ENCODE measurements at places on chromosomes 7 and 10. TPM values are rescaled to one million over a fixed set of nuclear protein-coding genes. Genes with fewer than 3 reads are reported as not detected.

GRCh38 chr7:157320608-157320980 is 16.2 kb upstream of the DNAJB6 start:
- H3K27me3 ChIP-seq = no peaks in the 10 kb centered on the region
- no peaks in the 10 kb centered on the region for H3K36me3 ChIP-seq
- H3K4me1 ChIP-seq = peaks cover 38% of the 10 kb centered on the region
- peak overlapping the region; percentile 96 for H3K27ac ChIP-seq

- DNase-seq = no peak
- peaks cover under 1% of the 10 kb centered on the region for H3K4me1 ChIP-seq
- no peaks in the 10 kb centered on the region for H3K36me3 ChIP-seq
Measured at GRCh38 chr10:102863660-102864059, 5.6 kb upstream of the AS3MT start.

DNA sequence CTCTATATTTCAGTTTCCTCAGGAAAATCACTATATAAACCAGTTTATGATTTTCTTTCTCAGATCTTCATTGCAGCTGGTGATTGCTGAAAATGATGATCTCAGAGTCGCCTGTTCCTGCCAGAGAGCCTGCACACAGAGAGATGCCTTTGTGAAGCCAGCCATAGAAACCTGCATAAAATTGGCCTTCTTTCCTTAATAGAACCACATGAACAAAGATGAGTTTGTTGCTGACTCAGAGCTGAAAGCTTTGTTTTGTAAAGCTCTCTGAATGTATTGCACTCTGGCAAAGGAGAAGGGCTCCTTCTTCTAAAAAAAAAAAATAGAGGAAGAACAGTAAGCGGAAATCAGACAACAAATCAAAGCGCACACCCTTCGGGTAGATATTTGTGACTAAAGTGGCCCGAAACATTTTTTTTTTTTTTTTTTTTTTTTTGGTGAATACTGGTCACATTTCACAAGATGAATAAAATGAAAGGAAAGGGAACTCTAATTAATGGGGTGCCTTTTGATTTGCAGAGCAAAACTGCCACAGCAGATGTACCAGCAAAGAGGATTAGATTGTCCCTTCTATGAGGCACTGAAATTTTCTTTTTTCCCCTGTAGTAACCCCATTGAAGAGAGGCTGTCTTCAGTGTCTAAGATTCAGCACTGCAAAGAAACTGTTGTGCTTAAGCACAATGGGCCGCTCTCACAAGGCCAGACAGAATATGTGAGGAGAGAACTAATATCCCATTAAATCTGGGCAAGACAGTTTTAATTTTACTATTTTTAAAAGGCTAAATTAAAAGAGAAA is 75.1 kb upstream of the PTPRZ1 start:
- H3K4me1 ChIP-seq = peaks cover 52% of the 10 kb centered on the region
- H3K27ac ChIP-seq = peak overlapping the region; percentile 89
- no peaks in the 10 kb centered on the region for H3K27me3 ChIP-seq
- H3K4me3 ChIP-seq = no peak overlapping the region
- H3K36me3 ChIP-seq = peaks cover 10% of the 10 kb centered on the region
- DNase-seq = no peak

GRCh38 chr10:102602272-102603045 is 41.8 kb upstream of the TRIM8 start:
- H3K4me1 ChIP-seq = no peaks in the 10 kb centered on the region
- no peak overlapping the region for H3K27ac ChIP-seq

DNA sequence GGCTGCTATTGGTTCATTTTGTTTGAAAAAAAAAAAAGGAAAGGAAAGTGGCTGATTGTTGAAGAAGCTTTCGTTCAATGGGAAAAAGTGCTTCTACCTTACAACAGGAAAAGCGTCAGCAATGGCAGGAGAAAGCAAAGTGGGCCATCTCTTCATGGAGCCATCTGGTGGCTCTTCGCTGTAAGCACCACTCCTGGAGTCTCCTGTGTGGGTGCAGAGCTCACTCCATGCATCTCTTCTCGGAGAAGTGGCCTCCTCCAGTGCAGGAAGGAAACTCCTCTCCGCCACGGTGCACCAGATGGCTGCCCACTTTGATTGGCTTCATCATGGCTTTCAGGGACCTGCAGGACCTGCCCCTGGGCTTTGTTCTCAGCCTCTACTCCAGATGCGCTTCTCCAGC is 250.9 kb downstream of the PTEN start:
- peaks cover 15% of the 10 kb centered on the region for H3K4me1 ChIP-seq
- no peak overlapping the region for H3K4me3 ChIP-seq
- no peaks in the 10 kb centered on the region for H3K36me3 ChIP-seq
- H3K27me3 ChIP-seq = no peaks in the 10 kb centered on the region
- DNase-seq = peak; percentile 41
- H3K27ac ChIP-seq = no peak overlapping the region

DNA sequence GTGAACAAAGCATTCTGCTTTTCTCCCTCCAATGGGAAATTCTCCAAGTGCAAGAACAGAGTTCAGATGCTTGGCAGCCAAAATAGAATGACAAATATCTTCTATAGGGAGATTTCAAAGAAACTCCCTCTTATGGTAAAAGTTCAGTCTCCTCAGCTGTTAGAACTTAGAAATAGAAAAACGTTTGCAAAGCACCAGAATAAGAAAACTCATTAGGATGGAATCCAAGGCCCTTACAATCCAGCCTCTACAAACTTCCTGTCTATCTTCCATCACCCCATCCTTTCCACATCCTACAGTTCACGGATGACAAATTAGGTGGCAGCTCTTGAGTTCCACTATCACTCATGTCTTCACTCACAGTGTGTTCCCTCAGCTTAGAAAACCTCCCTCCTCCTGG is 25.7 kb downstream of the FAM13C start:
- no peak overlapping the region for H3K4me3 ChIP-seq
- peaks cover 7% of the 10 kb centered on the region for H3K4me1 ChIP-seq
- peaks cover 7% of the 10 kb centered on the region for H3K36me3 ChIP-seq

- H3K27ac ChIP-seq = no peak overlapping the region
- no peak for DNase-seq
- no peaks in the 10 kb centered on the region for H3K27me3 ChIP-seq
- no peak overlapping the region for H3K4me3 ChIP-seq
Measured at GRCh38 chr10:47406870-47407691, 23.0 kb upstream of the ZNF488 start.

DNA sequence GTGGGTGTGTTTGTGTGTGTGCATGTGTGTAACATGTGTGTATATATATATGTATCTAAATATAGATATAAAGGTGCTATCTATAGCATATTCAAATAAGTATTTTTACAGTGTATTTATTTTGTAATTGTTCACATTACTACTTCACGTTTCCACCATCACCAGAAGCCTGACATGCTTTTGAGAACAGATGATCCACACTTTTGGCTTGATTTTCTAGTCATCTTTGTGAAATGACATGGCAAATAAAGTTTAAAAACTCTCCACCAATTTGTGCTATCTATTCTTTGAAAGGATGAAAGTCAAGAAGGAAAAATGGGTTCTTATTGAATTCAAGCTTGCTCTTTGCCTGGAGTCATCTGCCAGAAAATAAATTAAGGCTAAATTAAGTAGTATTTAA is 294.0 kb upstream of the AKR1E2 start:
- H3K4me3 ChIP-seq = no peak overlapping the region
- H3K4me1 ChIP-seq = no peaks in the 10 kb centered on the region
- no peaks in the 10 kb centered on the region for H3K36me3 ChIP-seq
- no peaks in the 10 kb centered on the region for H3K27me3 ChIP-seq
- H3K27ac ChIP-seq = no peak overlapping the region
- DNase-seq = no peak

DNA sequence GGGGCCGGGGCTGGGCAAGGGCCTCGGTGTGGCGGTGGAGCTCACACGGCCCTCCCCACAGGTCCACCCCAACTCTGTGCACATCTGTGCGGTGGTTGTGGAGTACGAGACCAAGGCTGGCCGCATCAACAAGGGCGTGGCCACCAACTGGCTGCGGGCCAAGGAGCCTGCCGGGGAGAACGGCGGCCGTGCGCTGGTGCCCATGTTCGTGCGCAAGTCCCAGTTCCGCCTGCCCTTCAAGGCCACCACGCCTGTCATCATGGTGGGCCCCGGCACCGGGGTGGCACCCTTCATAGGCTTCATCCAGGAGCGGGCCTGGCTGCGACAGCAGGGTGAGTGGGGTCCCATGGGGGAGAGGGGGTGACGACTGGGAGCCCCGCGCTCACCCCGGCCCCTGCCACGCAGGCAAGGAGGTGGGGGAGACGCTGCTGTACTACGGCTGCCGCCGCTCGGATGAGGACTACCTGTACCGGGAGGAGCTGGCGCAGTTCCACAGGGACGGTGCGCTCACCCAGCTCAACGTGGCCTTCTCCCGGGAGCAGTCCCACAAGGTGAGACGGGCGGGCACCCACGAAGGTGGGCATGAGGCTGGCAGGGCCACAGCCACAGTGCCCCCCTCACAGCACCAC is 8.8 kb downstream of the TMEM120A start:
- no peak for DNase-seq
- H3K4me3 ChIP-seq = no peak overlapping the region
- peaks cover 9% of the 10 kb centered on the region for H3K36me3 ChIP-seq
- no peaks in the 10 kb centered on the region for H3K27me3 ChIP-seq
- peaks cover 10% of the 10 kb centered on the region for H3K4me1 ChIP-seq

DNA sequence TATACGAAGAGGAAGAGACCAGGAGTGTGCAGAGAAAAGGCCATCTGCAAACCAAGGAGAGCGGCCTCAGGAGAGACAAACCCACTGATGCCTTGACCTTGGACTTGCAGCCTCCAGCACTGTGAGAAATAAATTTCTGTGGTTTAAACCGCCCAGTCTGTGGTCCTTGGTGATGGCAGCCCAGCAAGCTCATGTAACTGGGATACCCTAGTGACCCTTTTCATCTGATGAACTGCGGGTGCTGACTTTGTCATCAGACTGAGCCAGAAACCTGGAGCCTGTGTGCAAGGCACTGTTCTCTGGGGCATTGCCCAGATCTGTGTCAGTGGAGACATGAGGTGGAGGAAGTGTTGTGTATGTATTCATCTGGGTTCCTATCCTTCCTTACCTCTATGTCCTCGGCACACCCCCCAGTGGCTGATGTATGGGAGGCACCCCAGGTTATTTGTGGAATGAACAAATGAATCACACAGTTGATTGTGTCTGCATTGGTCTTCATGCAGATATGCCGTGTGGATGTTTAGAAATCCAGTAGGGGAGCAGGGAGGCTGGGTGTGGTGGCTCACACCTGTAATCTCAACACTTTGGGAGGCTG is 64.5 kb upstream of the BTBD16 start:
- peaks cover 14% of the 10 kb centered on the region for H3K4me1 ChIP-seq
- H3K4me3 ChIP-seq = no peak overlapping the region
- DNase-seq = no peak
- H3K36me3 ChIP-seq = peaks cover 25% of the 10 kb centered on the region
- H3K27ac ChIP-seq = no peak overlapping the region
- no peaks in the 10 kb centered on the region for H3K27me3 ChIP-seq

DNA sequence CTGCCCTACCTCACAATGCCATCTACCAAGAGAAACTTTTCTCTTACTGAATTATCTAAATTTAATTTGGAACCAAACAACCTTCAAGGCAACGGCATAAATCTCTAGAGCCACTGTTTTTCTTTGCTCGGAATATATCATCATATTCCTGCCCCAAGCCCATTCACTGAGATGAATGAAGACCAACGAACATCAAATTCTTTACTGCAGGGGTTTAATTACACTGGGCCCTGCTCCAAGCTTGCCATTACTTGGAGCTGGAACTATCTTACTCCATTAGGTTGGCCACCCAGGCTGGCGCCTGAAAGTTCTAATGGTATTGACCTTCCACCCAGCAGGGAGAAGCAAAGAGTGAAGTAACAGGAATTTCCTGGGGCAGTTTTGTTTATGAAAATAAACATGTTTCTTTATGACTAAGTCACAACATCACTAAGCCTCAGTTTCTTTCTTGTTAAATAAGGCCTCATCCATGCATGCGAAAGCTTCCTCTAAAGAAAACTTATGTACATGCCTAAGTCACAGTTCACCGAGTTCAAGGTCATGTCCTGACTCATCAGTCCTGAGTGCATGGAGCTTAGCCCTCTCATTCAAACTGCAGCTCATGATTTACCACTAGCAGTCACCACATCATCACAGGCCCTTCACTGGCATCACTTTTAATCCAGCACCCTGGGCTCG is 42.1 kb upstream of the ANAPC16 start:
- H3K36me3 ChIP-seq = peaks cover 3% of the 10 kb centered on the region
- no peak for DNase-seq
- peaks cover 4% of the 10 kb centered on the region for H3K4me1 ChIP-seq
- no peak overlapping the region for H3K27ac ChIP-seq
- H3K27me3 ChIP-seq = no peaks in the 10 kb centered on the region
- H3K4me3 ChIP-seq = no peak overlapping the region

GRCh38 chr10:9215121-9215520 is 1160.6 kb downstream of the GATA3 start:
- no peaks in the 10 kb centered on the region for H3K27me3 ChIP-seq
- peaks cover 13% of the 10 kb centered on the region for H3K4me1 ChIP-seq
- no peaks in the 10 kb centered on the region for H3K36me3 ChIP-seq
- DNase-seq = no peak
- H3K27ac ChIP-seq = no peak overlapping the region

- H3K4me1 ChIP-seq = peaks cover 14% of the 10 kb centered on the region
- no peaks in the 10 kb centered on the region for H3K27me3 ChIP-seq
- DNase-seq = no peak
- no peak overlapping the region for H3K4me3 ChIP-seq
Measured at GRCh38 chr10:25907261-25907660, 26.8 kb upstream of the MYO3A start.

GRCh38 chr7:74709880-74710671 is 52.6 kb downstream of the GTF2I start:
- no peak for DNase-seq
- no peak overlapping the region for H3K27ac ChIP-seq
- H3K27me3 ChIP-seq = no peaks in the 10 kb centered on the region
- H3K36me3 ChIP-seq = peaks cover 94% of the 10 kb centered on the region
- no peak overlapping the region for H3K4me3 ChIP-seq

DNA sequence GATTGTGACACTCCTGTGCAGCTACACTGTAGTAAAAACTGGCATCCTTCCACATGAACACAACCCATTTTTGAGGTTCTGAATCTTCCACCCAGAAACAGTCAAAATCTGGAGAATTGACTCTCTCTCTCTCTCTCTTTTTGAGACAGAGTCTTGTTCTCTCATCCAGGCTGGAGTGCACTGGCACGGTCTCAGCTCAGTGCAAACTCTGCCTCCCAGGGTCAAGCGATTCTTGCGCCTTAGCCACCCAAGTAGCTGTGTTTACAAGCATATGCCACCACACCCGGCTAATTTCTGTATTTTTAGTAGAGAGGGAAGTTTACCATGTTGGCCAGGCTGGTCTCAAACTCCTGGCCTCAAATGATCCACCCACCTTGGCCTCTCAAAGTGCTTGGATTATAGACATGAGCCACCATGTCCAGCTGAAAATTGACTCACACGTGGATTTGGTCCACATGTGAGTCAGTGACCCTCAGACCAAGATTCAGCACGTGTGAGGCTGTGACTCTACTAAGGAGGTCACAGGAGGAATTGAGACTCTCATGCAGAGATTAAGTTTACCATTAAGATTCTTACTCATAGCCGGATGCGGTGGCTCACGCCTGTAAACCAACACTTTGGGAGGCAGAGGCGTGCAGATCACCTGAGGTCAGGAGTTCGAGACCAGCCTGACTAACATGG is 12.1 kb upstream of the ZNF107 start:
- H3K4me3 ChIP-seq = no peak overlapping the region
- no peak for DNase-seq
- H3K27me3 ChIP-seq = peaks cover 36% of the 10 kb centered on the region
- H3K27ac ChIP-seq = no peak overlapping the region
- H3K4me1 ChIP-seq = no peaks in the 10 kb centered on the region

BICC1 gene
- 0.61 TPM for total RNA-seq

OGDH gene
- total RNA-seq = 79.6 TPM

FAM24B gene
- 5.3 TPM for total RNA-seq

SPDYE11 gene
- not detected for total RNA-seq

PNLIP gene
- 1.9 TPM for total RNA-seq

HEPACAM2 gene
- total RNA-seq = not detected

HYAL4 gene
- not detected for total RNA-seq

BAMBI gene
- total RNA-seq = 29.0 TPM

HMX3 gene
- not detected for total RNA-seq

CYP3A5 gene
- 0.39 TPM for total RNA-seq
